ENCODE measurements at places on chromosomes 1 and 21.

GRCh38 chr1:17885663-17886320 lies 130.7 kb downstream of the ACTL8 start:
- DNase-seq: no peak

DNA sequence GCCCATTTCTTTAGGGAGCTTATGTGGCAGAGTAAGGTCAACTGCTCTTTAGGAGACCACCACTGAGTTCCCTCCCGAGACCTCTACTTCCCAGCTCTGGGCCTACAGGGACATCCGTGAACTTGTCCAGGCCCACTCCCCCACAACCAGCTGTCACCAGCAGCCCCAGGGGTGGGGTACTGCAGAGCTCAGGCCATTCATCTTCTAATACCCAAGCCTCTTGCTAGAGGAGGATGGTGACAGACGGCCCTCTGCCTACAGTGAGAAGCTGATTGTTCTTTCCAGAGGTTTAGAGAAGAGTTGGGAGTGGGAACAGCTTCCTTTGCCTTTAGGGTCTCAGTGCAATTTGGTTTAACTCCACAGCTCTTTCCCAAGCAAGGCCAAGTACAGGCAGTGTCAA lies 33.2 kb upstream of the ARTN start:
- DNase-seq: no peak

DNA sequence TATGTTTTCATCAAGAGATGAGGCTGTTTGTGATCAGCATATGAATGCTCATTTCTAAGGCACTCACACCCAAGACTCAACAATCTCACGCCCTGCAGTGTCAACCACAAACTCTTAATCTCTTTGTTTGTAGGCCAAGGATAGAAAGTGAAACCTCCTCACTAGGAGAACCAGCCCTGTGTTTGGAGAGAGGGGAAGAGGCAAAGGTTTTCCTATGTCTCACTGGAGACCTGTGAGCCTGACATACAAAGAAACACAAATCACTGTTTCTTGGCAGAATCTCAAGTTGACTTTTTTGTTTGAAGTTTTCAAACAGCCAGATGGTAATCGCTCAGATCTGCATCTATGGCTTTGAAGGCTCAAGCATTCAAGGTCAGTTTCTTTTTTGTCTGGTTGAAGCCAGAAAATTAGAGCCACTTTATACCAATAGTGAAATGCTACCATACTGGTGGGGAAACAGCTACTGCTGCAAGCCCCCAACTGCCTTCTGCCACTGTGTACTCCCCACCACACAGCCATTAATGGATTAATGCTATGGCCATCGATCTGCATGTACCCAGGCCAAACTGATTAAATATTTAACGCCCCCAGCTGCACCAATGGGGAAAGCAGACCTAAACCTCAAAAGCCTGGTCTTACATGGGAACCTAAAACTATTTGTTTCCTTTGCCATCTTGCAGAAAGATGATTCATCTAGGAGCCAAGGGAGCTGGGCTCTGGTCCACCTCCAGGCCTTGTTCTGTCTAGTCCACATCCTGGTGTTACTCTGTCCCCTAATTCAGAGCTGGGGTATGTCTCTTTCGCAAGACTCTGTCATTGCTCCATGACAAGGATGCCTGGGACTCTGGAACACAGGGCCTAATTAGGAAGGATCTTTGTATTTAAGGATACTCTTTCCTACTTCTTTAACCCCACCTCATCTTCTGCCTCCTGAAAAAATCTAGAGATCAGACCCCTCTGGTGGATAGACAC lies 16.3 kb downstream of the PDZK1 start:
- DNase-seq: peak; percentile 25

- DNase-seq: no peak
Observed at GRCh38 chr21:19124691-19125090, 721.1 kb upstream of the TMPRSS15 start.
